Nucleus accumbens (tissue), 56 donors: ENCODE measurements at places on chromosomes 12 and 14.

DNA sequence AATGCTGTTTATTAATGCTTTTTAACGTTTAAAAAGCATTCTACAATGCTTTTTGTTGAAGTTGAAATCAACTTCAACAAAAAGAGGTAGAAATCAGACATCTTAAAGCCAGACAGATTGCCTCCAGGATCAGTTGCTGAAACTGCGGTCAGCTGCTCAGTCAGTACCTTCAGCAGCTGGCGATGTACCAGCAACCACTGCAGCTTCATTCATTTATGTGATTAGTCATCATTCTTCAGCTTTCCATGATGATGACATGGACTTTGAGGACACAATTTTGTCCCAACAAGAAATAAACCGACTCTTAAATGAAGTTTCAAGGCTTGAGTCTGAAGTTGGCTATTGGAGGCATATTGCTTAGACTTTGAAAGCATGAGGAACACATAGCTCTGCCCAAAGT lies 31.5 kb upstream of the NUAK1 start:
- no peak for DNase-seq

DNA sequence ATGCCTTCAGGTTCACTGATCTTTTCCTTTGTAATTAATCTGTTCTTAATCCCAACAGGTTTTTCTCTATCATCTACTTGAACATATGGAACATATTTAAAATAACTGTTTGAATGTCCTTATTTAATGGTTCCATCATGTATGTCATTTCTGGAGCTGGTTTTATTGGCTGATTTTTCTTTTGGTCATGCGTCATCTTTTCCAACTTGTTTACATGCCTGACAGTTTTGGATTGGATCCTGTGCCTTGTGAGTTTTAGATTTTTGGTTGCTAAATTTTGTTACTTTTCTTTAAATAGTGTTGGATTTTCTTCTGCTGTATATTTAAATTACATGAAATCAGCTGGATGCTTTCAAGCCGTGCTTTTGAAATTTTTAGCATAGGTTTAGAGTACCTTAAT lies 237.3 kb upstream of the DAAM1 start:
- DNase-seq, result no peak

- no peak for DNase-seq
These were observed 1.5 kb upstream of the PLEKHG3 start for GRCh38 chr14:64702493-64703394.

- no peak for DNase-seq
These were observed 68.2 kb upstream of the E2F7 start for GRCh38 chr12:77133566-77133965.

DNA sequence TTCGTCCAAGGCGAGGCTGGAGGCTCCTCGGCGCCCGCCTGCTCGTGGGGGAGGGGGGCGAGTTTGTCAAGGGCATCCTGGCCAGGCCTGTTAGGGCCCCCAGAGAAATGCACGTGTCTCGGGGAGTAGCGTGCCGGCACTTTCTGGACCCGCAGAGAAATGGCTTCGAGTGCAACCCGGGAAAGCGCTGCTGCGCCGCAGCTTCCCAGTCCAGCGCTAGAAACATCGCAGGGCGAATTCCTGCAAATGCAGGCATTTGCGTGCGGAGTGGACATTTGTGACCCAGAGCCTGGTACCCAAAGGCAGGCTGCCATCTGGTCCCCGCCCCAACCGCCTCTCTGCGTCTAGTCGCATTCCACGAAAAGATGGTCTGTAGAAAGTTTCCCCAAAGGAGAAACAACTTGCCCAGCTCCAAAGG lies 756 bp downstream of the LGR5 start:
- DNase-seq, result no peak

GRCh38 chr14:94767321-94767878 lies 2.5 kb downstream of the GSC start:
- no peak for DNase-seq

GRCh38 chr14:94748667-94749347 lies 21.1 kb downstream of the GSC start:
- DNase-seq, result no peak

DNA sequence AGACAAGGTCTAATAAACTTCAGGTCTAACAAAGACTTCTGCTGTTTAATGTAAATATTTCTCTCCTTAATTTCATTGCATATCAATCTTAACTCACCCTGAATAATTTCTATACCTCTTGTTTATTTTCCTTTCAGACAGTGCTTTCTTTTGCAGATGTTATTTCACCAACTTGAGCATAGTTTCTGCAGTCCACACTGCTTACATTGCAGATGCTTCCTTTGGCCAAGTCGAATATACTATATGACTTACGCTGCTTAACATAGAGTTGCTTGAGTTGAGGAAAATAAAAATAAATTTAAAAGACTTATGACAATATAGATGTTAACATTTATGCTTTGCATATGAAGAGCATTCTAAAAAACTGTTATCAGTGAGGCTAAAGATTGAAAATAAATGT lies 217.7 kb downstream of the PTPRO start:
- DNase-seq, result no peak

GRCh38 chr12:47350062-47350408 lies 270.3 kb upstream of the AMIGO2 start:
- no peak for DNase-seq

DNA sequence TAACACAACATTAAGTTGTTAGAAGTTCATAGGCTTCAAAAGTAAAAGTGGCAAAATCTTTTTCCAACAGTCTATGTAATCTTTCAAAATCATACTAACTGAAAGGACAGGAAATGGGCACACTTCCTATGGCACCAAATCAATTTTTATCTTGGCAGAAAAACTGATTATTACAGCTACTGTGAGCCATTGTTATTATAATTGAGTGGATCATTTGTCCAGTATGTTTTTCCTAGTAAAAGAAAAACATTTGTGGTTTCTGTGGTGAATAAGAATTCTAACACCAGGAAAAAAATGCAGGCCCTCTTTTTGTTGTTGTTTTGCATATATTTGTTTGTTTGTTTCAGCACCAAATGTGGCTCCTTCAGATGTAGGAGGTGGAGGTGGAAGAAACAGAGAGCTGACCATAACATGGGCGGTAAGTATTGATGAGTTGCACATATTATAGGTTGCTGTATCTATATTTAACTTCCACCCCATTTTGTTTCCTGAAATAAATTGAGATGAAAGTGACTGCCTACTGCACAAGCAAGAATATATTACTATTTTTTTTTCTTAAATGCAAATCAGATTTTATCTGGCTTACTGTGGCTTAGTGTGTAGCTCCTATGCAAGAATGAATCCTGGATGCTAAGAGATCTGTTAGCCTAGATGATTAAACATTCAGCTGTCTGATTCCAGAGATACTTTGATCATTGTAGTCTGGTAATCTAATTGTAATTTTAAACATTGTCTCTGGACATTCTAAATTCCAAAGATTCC lies 174.1 kb upstream of the PDZRN4 start:
- DNase-seq, result no peak

DNA sequence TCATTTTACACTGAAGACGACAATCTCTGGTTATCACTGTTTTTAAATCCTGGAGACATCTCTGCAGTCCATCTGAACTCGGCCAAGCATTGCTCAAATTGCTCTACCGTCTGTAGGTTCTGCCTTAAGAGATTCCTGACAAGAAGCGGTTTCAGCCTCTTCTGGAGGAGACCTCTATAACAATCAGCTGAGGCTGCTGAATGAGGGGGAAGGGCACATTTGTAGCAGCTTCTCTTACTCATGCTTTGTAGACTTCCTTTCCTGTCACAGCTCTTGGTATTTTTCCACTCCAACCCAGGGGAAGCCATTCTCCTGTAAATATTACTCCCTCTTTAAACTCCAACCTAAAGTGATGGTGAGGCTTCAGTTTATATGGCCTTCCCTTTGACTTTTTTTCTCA lies 3.0 kb downstream of the ARG2 start:
- DNase-seq, result peak; percentile 5

GRCh38 chr12:29547151-29547632 lies 49.7 kb upstream of the OVCH1 start:
- no peak for DNase-seq

DNA sequence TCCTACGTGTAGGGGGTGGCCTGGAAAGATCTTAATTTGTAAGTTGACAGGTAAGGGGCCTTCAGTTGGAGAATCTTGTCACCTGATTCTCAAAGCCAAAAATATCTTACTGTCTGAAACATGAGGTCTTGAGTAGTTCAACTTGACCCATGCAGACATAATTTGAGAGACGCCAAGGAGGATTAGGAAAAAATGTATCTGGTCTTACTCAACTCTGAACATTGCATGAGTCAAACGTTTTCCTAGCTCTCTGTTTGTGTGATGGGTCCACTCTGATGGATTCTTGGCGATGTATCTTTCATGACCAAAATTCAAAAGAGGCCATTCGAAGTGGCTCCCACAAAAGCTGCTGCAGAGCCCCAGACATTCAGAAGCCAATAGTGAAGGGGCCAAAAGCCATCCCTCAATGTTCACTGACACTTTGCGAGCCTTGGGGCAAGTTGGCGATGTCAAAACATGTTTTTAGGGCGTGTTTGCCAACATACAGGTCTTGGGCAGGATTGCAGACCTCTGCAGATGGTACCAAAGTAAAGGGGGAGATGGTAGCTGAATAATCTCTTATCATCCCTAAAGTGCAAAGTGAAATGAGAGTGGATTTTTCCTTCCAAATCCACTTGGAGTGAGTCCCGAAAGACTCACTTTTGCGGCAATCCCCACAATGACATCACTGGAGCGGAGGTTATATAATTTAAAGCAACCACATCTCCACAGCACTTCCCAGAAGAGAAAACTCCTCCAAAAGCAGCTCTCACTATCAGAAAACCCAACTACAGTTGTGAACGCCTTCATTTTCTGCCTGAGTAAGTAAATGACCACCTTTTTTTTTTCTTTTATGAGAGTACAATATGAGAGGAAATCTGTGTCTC lies at the start of gene BDKRB1:
Gene BDKRB1 (plus strand): TSS at position 710 of the 866 bp plus-strand sequence. CDS start 7,473 bp downstream, outside the sequence.
- no peak for DNase-seq

DNA sequence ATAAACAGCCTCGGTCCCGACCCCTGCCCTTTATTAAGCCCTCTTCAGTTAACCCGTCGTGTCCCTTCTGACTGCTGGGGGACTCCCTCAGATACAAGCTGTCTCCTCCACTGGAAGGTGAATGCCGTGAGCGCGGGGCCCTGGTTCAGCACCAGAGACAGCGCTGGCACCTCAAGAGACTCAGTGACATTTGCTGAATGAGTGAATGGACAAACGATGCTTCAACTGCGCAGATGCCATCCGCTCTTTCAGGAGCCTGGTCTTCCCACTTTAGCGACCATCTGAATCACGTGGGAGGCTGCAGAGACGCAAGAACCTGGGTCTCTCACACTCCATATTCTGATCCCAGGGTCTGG lies 92.6 kb upstream of the SFSWAP start:
- no peak for DNase-seq

DNA sequence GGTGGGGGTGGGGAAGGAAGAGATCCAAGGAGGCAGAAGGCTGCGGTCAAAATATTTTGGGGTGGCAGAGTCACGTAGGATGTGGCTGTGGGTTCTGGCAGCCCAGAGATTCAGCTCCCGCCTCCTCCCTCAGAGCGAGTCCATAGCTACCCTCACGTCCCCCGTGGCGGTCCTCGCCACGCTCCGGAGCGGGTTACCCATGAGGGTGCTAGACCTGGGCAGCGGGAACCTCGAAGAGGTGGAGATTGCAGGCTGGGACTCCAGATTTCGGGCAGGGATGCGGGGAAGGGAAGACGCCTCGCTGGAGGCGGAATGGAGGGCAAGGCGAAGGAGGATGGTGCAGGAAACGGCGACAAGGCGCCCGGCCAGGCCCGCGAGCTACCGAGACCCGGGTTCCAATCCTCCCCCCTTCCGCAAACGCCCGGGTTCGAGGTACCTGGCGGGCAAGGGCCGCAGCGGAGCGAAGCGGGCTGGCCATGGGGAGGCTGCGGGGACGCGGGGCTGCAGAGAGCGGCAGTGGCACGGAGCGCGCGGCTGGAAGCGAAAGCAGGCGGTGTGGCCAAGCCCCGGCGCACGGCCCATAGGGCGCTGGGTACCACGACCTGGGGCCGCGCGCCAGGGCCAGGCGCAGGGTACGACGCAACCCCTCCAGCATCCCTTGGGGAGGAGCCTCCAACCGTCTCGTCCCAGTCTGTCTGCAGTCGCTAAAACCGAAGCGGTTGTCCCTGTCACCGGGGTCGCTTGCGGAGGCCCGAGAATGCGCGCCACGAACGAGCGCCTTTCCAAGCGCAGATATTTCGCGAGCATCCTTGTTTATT lies 46.2 kb downstream of the BCAT1 start:
- DNase-seq, result peak; percentile 76

GRCh38 chr14:98186140-98186539 lies 1085.9 kb downstream of the BCL11B start:
- no peak for DNase-seq

GRCh38 chr14:101363880-101364391 lies 197.4 kb upstream of the DIO3 start:
- no peak for DNase-seq

- DNase-seq, result no peak
These were observed 50.5 kb downstream of the ERC1 start for GRCh38 chr12:1041478-1041877.

DNA sequence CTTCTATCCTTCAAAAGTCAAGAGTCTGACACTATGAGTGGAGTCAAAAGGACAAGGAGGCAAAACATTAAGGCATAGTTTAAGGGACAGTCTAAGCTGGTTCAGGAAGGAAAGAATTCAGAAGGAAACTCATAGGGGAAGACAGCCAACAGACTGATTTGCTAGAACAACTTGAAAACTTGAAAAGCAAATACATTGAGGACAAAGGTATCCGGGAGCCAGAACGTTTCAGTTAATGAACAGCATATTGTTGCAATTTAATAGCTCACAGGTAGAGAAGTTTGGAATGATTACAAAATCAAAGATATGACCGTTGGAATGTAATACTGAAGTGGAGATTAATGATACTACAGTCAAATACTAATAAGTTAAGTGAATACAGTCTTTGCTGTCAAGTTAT lies 312.8 kb upstream of the RPL10L start:
- DNase-seq, result no peak

DNA sequence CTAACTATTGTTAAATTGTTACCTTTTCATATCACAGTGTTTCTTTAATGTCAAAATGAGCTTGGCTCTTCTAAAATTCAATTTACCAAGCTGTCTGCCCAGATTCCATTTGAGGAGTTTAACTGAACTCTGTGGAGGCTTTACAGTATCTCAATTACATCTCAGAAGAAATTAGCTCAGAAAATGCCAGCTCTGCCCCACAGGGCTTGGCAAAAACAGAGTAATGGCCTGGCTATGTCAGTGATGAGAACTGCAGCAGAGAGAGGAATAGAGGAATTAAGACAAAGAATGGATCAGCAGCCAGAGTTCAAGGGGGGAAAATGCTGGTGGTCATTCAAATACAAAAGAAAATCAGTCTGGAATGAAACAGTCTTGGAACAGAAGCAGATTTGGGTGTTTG lies 15.8 kb upstream of the TMTC1 start:
- no peak for DNase-seq

GRCh38 chr12:121253638-121254335 lies 42.7 kb downstream of the CAMKK2 start:
- DNase-seq, result no peak

- no peak for DNase-seq
These were observed 8.2 kb upstream of the RPS6KA5 start for GRCh38 chr14:91068642-91069041.
